ENCODE measurements at places on chromosomes 12 and 14. TPM values are rescaled to one million over a fixed set of nuclear protein-coding genes. Genes with fewer than 3 reads are reported as not detected.
A peak's percentile ranks its signal among the peaks of the same experiment; 100 is the strongest.

GRCh38 chr12:1845886-1846285 lies 25.5 kb downstream of the LRTM2 start:
- DNase-seq = no peak

DNA sequence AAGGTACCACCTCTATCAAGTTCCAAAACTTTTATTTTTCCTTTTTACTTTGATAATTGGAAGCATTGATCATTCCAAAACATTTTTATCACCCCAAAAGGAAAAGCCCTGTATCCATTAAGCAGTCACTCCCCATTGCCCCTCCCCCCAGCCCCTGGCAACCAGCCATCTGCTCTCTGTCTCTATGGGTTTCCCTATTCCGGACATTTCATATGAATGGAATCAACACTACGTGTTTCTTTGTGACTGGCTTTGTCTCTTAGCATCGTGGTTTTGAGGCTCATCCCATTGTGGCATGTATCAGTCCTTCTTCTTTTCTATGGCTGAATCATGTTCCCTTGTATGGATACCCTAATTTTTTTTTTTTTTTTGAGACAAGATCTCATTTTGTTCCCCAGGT lies 18.0 kb upstream of the PHETA1 start:
- no peak for DNase-seq

DNA sequence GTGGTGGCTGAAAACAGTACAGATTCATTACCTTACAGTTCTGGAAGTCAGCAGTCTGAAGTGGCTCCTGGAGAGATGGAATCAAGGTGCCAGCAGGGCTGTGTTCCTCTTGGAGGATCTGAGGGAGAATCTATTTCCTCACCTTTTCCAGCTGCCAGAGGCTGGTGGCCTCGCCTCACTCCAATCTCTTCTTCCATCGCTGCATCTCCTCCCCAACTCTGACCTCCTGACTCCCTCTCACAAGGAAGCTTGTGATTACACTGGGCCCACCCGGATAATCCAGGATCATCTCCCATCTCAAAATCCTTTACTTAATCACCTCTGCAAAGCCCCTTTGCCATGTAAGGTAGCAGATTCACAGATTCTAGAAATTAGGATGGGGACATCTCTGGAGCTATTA lies 11.4 kb upstream of the NCOR2 start:
- no peak for DNase-seq

- DNase-seq = peak; percentile 44
These were observed 67.0 kb downstream of the EML1 start for GRCh38 chr14:99860219-99860618.

DNA sequence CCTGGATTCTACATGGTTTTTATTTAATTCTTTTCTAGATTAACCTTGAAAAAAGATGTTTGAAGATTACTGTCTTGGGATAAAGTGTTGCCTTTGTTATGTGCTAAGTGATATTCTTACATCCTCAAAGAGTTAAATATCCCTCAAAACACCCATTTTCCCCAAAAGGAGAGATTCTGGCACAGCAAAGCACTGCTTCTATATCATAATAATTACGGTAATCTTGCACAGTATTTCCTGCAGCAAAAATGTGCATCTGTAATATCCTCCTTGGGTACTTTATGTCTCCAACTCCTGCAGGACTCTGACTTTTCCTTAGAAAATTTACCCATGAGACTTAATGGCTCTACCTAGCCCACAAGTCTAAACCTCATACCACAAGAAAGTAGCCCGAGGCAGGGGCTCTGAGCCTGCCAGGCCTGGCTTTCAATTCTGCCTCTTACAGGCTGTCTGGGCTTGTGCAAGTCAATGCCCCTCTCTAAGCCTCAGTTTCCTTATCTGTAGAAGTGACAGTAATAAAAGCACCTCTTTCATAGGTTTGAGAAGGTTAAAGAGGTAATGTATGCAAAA lies 45.8 kb downstream of the SVOP start:
- no peak for DNase-seq

DNA sequence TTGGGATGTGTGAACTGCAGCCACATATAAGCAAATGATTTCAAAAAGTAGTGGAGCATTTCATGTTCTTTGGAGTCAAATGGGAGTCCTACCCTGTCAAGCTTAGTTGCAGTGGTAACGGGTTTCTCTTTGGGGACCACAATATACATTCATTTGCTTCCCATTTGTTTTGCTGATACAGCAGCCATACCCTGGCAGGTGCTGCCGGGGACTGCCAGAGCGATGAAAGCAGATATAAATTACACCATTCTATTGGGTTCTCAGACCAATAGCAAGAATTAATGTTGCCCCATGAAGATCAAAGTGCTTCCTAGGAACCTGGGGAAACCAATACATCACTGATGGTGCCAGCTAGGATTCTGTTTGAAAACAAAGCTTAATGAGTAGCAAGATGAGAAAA lies 1621.5 kb upstream of the FLRT2 start:
- no peak for DNase-seq

DNA sequence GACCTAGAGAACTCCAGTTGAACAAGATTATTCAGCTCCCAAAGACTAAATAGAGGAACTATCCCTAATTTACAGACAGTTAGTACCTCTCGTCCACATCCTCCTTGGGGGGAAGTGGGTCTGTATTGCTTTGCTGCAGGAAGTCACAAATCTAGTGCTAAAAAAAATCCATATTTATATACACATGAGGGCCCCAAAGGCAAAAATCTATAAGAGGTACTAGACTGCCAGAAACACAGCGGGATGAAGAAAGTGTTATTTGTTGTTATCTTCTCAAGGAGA lies 190.1 kb downstream of the TTC8 start:
- no peak for DNase-seq

DNA sequence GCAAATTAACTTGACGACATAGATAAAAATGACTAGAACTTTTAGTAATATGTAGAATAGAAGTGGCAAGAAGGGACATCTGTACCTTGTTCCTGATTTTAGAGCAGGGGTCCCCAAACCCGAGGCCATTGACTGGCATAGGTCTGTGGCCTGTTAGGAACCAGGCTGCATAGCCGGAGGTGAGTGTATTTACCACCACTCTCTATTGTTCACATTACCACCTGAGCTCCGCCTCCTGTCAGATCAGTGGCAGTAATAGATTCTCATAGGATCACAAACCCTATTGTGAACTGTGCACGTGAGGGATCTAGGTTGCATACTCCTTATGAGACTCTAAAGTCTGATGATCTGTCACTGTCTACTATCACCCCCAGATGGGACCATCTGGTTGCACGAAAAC lies 113.6 kb upstream of the AVPR1A start:
- no peak for DNase-seq

DNA sequence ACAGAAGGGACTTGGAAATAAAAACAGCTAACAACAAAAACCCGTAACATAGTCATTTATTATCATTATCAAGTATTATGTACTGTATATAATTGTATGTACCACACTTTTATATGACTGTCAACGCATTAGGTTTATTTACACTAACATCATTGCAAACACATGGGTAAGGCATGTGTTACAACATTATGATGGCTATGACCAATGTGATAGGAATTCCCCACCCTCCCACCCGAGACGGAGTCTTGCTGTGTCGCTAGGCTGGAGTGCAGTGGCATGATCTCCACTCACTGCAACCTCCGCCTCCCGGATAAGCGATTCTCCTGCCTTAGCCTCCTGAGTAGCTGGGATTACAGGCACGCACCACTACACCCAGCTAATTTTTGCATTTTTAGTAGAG lies 82.6 kb downstream of the ERC1 start:
- no peak for DNase-seq

GRCh38 chr12:114451657-114452056 lies 45.7 kb upstream of the TBX5 start:
- DNase-seq = no peak

- peak; percentile 37 for DNase-seq
These were observed 6.0 kb downstream of the DMAC2L start for GRCh38 chr14:50318031-50318626.

DNA sequence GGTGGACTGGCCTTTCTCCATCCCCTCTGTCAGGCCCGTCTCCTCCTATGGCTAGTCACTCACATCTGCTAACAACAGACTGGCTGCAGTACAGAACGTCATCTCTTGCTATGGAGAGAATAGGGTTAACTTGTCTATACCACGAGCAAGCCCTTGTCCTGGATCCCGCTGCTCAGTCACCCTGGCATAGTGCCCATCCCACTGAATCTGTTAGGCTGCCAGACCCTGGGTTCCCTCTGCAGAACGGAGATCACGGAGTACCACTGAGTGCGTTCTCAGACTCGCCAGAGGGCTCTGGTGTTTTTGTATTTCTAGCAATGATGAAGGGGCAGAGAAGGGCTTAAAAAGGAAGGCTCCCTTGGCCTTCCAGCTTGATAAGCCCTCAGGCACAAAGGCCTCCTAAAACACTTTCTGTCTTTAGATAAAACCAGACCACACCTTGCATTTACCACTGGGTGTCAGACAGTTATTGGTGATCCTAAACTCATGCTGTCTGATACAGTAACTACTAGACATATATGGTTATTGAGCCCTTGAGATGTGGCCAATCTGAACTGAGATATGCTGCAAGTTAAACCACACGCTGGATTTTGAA lies 6.3 kb upstream of the NRIP2 start:
- no peak for DNase-seq

- DNase-seq = no peak
These were observed 23.1 kb upstream of the BCL2L14 start for GRCh38 chr12:12047682-12048081.

- no peak for DNase-seq
These were observed 22.2 kb upstream of the TRPV4 start for GRCh38 chr12:109855377-109855776.

- DNase-seq = no peak
These were observed 172.2 kb upstream of the ATP2B1 start for GRCh38 chr12:89880690-89881350.

GRCh38 chr12:93299262-93299846 lies 78.4 kb upstream of the NUDT4 start:
- DNase-seq = no peak

- DNase-seq = no peak
These were observed 35.0 kb upstream of the CFL2 start for GRCh38 chr14:34749408-34749807.

- DNase-seq = peak; percentile 21
These were observed 10.2 kb downstream of the BICD1 start for GRCh38 chr12:32116897-32117296.

- no peak for DNase-seq
These were observed 4.3 kb upstream of the FGD4 start for GRCh38 chr12:32395026-32395425.

- no peak for DNase-seq
These were observed 237.2 kb downstream of the EMP1 start for GRCh38 chr12:13433768-13434167.

DNA sequence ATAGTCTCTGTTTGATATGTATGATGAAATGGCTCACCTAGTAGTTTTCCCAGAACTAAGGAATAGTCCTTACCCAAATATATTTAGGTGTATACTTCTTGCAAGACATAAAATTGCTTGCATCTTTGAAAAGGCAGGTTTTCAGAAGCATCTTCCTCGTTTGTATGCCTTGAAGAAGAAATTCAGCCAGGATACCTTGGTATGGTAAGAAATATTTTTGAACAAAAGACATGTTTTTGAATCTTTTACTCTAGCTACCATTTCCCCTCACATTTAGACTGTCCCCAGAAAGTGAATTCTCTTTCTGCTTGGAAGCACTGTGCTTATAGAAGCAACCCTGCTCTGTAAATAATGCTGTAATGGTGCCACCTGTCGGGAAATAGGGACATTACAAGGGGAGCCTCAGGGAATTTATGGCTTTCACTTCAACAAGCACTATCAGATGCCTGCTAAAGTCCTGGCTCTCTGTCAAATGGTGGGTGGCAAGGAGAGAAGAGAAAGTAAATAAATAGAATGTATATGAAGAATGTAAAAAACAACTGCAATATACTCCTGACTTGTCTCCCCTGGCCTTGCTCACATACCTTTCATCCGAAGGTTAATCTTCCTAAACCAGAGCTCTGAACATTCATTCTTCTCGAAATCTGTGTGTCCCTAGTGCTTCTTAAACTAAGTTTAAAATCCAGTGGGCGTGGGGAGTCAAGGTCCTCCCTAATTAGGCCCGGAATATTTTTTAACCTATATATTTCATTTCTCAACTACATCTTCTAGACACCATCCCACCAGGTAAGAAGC lies 6.1 kb downstream of the CCDC184 start:
- peak; percentile 81 for DNase-seq

- no peak for DNase-seq
These were observed 10.1 kb downstream of the LLPH start for GRCh38 chr12:66120477-66120876.

DNA sequence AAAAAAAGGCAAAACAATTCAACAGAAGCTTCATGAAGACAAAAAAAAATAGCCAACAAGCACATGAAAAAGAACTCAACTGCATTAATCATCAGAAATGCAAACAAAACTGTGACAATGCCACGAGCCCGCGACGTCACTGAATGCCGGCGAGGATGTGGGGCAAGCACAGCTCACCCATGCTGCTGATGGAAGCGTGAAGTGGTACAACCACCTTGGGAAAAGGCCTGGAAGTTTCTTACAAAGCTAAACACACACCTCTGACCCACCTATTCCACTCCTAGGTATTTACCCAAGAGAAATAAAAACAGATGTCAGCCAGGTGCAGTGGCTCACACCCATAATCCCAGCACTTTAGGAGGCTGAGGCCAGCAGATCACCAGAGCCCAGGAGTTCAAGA lies 10.5 kb downstream of the BTBD6 start:
- no peak for DNase-seq

- no peak for DNase-seq
These were observed 4.1 kb upstream of the CLEC4D start for GRCh38 chr12:8508910-8509841.

DNA sequence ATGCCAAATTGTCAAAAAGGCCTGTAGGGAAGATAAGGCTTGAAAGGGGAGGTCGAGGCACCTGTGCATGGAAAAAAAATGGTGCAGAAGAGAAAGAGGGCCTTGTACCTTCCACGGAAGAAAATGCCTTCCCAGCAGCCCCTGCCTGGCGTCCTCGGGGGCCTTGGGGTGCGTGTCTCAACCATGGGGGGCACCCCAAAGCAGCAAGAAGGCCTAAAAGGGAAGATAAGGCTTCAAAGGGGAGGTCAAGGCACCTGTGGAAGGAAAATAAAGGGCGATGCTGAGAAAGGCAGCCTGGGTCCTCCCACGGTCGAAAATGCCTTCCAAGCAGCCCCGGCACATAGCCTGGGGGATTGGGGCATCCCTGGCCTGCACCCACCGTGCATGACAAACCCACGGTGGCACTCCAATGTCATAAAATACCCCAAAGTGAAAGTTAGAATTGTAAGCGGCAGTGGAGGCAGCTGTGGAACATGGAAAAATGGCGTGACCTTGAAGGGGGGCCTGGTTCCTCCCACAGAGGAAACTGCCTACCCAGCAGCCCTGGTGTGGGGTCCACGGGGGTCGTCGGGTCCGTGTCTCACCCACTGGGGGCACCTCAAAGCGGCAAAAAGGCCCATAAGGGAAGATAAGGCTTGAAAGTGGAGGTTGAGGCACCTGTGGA lies 275.0 kb downstream of the ALG10 start:
- no peak for DNase-seq

The ASPG gene
- total RNA-seq = not detected

The ALG10B gene
- total RNA-seq = 8.8 TPM

The PLEK2 gene
- not detected for total RNA-seq

The NRXN3 gene
- 0.05 TPM for total RNA-seq

The ACIN1 gene
- total RNA-seq = 85.4 TPM

The C12orf54 gene
- total RNA-seq = not detected

The VTI1B gene
- total RNA-seq = 41.6 TPM

The MEG3 gene
- total RNA-seq = 289 TPM

The RNASE7 gene
- total RNA-seq = 0.16 TPM

The DIO2 gene
- total RNA-seq = 30.7 TPM
